ENCODE measurements at places on chromosomes 16 and 17. TPM values are rescaled to one million over a fixed set of nuclear protein-coding genes. Genes with fewer than 3 reads are reported as not detected.
A peak's percentile ranks its signal among the peaks of the same experiment; 100 is the strongest.

- peak; percentile 67 for DNase-seq
Measured at GRCh38 chr17:76337413-76337777, 16.3 kb downstream of the PRPSAP1 start.

GRCh38 chr17:3985846-3986245 is 21.6 kb upstream of the ATP2A3 start:
- no peak for DNase-seq

DNA sequence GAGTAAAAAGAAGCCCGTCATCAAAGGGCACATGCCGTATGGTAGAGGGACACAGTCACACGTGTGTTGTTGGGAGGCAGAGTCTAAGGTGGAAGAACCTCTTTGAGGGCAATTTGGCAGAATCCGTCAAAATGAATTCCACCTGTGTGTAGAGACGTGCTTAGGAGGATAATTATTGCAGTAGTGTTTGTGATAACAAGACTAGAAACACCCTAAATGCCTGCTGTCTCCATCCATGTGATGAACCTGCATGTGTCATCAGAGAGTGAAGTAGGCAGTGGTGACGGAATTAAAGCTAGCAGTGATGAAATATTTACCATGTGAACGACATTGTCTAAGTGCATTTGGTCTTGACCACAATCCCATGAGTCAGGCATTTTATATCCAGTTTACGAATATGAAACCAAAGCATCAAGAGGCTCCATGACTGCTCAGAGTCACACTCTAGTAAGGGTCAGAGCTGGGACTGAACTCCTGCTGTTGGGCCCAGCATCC is 61.3 kb upstream of the ADORA2B start:
- peak; percentile 77 for DNase-seq

DNA sequence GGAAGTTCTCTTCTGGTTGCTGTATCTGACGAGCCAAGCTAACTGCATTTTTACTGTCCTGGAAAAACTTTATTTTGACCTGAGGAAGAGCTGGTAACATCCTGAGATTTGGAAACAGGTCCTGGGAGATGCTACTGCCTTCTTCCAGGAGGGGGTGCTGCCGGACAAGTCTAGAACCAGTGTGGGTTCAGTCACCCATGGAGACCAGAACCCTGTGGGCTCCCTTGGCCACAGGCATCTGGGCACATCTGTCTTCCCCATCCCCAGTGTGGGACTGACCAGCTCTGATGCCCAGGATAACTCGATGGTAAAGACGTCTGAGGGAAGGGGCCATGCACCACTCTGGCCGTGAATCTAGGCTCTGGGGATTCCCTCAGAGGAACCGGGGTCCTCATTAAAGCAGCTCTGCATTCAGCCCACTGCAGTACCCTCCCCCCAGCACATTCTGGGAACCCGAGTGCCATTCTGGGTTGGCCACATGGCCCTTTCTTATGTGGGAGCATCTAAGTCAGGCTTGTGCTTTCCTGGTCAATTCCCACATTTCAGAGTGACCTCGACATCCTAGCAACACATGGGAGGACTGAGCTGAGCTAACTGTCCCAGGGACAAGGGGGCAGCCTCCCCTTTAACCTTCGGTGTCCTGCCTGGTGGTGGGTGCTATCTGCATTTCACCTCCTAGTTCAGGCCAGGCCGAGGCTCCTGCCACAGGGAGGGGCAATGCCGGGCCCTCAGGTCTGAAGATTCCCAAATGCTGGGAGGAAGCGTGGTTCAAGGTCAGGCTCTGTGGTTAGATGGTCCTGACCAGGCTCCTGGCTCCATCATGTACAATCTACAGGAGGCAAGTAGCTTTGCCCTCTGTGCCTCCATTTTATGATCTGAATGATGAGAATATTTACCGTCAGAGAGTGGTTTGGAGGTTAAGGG is 6.4 kb downstream of the C16orf86 start:
- peak; percentile 65 for DNase-seq

GRCh38 chr16:78175287-78175686 is 75.8 kb downstream of the WWOX start:
- DNase-seq = peak; percentile 6

DNA sequence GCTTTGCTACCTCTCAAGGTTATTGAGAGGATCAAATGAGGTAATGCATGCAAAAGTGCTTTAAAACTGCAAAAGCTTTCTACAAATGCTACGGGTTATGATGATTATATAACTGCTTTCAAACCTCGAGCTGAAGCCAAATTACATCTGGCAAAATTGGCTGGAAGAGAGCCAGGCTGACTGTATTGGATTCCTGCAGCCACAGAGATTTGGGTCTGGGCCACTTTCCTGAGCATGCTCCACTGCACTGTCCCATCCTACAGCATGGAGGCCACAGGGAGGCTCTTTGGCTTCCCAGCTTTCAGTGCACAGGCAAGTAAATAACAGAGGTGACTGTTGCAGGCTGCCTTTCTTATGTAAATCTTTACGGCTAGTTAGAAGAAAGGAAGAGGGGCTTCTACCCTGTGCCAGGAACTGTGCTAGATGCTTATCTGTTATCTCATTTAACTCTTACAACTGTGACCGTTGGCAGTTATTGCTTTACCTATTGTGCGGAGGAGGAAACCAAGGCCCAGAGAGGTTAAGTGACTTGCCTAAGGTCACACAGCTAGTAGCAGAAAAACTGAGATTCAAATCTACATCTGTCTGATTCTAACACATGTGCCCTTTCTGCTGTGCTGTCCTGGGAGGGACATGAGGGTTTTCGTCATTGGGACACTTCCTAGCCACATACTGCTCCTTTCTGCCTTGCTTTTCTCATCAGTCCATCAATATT is 121.8 kb downstream of the SPACA3 start:
- peak; percentile 24 for DNase-seq

DNA sequence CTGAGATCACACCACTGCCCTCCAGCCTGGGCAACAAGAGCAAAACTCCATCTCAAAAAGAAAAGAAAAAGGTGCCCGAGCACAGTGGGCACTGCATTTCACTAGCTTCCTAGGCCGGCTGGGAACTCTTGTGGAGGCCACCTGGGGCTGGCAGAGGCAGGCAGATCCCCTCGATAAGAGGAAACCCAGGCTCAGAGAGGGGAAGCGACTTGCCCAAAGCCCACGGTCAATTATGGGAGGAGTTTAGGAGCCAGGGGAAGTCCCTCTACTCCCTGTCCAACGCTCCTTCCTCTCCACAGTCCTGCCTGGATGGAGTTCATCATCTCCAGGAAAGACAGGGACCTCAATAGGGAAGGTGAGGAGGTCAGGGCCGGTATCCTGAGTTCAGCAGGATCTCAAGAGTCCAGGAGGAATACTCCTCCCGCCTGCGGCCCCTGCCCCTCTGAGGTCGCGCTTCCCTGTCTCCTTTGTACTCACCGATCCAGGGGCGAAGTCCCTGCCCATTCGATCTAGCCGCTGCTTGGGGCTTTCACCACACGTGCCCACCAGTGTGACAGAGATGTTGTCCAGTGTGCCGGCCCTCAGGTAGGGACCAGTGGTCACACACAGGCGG is 841 bp downstream of the ALOXE3 start:
- no peak for DNase-seq

GRCh38 chr16:81823111-81823510 is 44.0 kb downstream of the PLCG2 start:
- no peak for DNase-seq

DNA sequence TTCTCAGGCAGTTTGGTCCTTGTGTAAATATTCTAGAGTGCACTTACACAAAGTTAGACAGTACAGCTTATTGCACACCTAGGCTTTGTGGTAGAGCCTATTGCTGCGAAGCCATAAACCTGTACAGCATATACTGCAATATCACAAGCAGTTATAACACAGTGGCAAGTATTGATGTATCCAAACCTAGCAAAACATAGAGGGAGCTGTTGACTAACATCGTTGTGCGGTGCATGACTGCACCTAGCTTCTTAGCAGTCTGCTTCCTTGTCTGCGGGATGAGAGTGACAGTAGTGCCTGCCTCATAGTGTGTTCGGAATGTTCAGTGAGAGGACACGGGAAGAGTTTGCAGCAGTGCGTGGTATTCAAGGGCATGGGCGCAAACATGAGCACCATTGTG is 78.9 kb downstream of the MPRIP start:
- DNase-seq = no peak

DNA sequence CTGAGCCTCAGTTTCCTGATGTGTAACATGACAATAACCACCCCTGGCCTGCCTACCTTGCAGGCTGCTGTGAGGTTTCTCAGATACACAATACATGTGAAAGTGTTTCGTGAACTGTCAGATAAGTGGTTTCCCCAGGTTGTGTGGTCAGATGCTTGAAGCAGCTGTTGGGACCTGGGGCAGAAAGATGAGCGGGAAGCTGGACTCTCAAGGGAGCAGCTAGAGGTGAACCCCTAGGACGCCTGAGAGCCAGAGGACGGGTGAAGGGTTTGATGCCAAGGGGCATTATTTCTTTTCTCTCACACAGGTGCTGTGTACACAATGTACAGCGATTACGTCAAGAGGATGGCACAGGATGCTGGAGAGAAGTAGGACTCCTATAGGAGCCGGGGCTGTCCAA is 2.3 kb downstream of the HIGD1B start:
- no peak for DNase-seq

- DNase-seq = no peak
Measured at GRCh38 chr16:47884116-47884725, 271.6 kb downstream of the ABCC12 start.

- no peak for DNase-seq
Measured at GRCh38 chr17:76405967-76406647, 21.7 kb downstream of the SPHK1 start.

- no peak for DNase-seq
Measured at GRCh38 chr16:83722456-83723183, 85.2 kb upstream of the HSBP1 start.

DNA sequence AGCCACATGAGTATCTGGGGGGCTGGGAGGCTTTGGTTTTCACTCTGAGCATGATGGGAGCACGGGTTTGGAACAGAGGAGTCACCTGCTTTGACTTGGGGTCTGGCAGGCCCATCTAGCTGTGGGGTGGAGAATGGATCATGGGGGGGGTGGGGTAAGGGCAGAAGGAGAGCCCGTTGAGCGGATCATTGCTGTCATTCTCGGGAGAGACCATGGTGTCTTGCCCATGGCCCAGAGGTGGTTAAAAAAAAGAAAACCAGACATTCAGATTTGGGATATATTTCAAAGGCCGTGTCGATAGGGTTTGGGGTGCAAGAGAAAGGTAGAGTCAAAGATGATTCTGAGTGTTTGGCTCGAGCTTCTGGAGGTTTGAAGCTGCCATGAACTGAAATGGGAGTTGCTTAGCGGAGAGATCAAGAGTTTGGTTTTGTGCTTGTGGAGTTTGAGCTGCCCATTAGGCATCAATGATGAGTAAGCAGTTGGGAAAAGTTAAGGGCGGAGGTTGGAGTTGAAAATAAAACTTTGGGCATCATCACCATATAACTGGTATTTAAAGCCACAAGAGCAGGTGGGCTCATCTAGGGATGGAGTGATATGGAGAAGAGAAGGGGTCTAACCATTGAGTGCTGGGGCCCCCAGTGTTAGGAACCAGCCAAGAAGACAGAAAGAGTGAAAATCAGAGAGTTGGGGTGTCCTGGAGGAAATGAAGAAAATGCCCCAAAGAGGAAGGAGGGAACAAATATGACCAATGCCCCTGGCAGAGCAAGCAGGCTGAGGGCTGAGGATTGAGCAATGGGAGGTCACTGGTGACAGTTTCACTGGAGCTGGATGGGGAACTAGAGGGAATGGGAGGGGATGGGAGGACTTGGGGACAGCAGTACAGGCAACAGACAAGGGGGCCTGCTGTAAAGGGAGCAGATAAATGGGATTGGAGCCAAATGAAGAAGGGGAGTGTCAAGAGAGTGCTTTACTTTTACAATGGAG is 1.9 kb downstream of the NOD2 start:
- no peak for DNase-seq

P2RX5 gene
- 14.5 TPM for total RNA-seq

TPSAB1 gene
- not detected for total RNA-seq

MEIOC gene
- total RNA-seq = 0.27 TPM

PIK3R5 gene
- total RNA-seq = not detected

ZNF48 gene
- 6.3 TPM for total RNA-seq
